Smooth muscle cell of trachea (primary cell): ENCODE measurements at places on chromosomes 1 and 21. TPM values are rescaled to one million over a fixed set of nuclear protein-coding genes. Genes with fewer than 3 reads are reported as not detected.

FAM151A gene
- not detected in 2 replicates for total RNA-seq

GSTM1 gene
- 0.15 and 25.1 TPM in 2 replicates for total RNA-seq

PODN gene
- 34.8 and 87.5 TPM in 2 replicates for total RNA-seq

ROR1 gene
- 9.7 and 21.2 TPM in 2 replicates for total RNA-seq

CRP gene
- not detected in 2 replicates for total RNA-seq

SLC35F3 gene
- total RNA-seq, result under 0.01 TPM in 1 of 2 replicates, not detected in the other

NBPF9 gene
- total RNA-seq, result 20.5 and 22.8 TPM in 2 replicates

MTX1 gene
- 44.3 and 56.6 TPM in 2 replicates for total RNA-seq
